ENCODE measurements at places on chromosomes 5 and 9.

DNA sequence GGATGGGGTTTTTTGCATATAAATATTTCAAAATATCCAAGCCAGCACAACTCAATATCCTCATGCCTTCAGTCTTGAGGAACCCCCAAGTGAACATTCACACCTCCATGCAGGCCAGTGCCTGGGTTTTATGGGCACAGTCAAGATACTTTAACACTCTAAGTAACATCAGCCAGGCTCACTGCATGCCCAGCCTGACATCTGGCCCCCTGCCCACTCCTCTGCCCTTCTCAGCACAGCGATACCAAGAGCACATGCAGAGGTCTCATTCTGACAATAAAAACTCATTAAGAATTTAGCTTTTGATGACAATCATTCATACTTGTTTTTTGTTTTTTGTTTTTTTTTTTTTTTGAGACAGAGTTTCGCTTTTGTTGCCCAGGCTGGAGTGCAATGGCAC lies 250.0 kb downstream of the CWC27 start:
- no peak for DNase-seq

DNA sequence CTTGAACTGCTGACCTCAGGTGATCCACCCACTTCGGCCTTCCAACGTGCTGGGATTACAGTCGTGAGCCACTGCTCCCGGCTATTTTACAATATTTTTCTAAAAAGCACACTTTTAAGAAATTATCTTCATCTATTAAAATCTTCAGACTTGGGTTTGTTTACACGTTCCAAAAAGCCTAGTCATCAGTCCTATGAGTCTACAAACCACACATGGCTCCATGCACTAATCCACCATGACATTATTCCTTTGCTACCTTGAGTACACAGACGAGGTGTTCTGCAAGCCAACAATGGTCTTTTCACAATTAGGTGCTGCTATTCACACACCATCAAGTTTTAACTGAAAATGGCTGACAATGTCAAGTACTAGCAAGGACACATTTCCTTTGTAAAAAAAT lies 41.0 kb downstream of the TRPM6 start:
- DNase-seq, result no peak

GRCh38 chr5:170393958-170394357 lies 4.8 kb upstream of the KCNMB1 start:
- DNase-seq, result no peak

DNA sequence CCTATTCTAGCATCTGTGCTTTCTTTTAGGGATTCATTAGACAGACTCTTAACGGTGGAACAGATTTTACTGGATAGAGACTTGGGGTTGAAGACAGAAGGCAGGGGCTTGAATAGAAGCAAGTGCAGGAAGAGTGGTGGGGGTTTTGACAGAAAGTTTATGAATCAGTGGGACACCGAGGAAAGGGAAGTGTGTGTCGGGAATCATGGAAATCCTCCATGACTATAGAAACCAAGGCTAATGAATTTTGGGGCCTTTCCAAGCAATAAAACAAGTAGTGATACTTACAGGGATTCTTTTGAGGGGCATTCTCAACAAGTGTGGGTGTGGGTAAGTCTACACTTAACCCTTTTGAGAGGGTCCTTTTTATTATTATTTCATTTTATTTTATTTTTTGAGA lies 12.8 kb downstream of the BASP1 start:
- no peak for DNase-seq

DNA sequence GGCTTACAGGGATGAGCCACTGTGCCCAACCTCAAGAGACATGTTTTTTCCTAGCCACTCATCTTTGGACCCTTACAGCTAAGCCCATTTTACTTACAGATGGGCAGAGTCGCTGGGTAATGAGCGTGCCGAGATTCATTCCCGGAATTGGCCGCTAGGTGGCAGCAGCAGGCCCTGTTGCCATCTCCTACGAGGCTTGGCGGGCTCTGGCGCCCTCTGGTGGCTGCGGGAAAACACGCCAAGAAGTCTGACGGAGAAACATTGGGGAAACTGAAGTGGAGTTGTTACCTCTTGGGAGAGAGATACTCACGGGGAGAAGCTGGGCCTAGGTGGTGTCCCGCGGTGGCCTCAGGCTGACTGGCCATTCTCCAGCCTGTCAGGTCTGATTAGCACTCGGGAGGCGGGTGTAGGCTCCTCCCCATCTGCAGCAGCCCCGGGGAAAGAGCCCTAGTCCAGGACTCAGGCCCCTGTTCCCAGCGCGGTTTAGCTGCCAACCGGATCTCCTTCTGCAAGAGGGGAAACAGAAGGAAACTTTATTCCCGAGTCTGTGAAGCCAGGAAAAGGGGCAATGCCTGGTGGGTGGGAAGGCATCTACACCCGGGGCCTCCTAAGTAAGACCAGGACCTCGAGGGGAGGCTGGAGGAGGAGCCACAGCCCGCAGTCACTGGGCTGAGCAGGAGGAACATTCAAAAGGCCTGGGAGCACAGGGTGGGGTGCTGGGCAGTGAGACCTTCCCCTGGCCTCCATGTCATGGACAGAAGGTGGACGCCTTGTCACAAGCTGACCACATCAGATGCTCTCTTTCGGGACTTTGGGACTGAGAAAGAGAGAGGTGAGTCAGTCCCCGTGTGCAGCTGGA lies 9.7 kb downstream of the PTGES2 start:
- peak; percentile 98 for DNase-seq

DNA sequence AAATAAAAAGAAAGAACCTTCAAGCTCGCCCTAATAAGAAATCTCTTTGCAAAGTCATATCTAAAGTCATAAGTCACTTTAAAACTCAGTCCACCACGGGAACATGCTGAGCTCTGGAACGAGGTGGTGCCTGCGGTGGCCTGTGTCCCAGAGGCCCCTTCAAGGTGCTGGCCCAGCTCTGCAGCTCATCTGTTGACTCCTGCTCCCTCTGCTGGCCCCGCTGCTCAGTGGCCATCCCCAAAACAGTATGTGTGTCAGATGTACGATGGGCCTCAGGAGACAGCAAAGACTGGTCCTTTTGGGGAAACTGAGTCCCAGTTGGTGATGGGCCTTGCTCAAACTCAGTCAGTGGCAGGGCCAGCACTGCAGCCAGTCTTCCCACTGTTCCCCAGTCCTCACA lies 22.8 kb upstream of the FOXB2 start:
- peak; percentile 24 for DNase-seq

- no peak for DNase-seq
Measured at GRCh38 chr9:72955571-72955970, 2.7 kb upstream of the ALDH1A1 start.

DNA sequence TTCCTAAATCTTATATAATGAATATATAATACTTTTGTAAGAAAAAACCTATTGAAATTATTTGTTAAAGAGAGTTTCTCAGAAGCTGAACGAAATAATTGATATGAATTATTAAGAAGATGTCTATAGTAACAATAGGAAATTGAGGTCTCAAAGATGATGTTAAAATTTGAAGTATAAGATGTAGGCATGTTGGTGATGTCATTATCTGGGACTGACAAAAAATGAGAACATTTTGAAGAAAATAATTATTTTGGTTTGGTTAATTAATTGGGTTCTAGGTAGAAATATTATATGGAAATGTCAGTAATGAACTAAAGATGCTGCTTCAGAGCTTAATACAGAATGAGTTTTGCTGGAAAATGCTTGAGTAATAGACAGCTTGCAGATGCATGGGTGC lies 501.4 kb upstream of the ST8SIA4 start:
- no peak for DNase-seq

DNA sequence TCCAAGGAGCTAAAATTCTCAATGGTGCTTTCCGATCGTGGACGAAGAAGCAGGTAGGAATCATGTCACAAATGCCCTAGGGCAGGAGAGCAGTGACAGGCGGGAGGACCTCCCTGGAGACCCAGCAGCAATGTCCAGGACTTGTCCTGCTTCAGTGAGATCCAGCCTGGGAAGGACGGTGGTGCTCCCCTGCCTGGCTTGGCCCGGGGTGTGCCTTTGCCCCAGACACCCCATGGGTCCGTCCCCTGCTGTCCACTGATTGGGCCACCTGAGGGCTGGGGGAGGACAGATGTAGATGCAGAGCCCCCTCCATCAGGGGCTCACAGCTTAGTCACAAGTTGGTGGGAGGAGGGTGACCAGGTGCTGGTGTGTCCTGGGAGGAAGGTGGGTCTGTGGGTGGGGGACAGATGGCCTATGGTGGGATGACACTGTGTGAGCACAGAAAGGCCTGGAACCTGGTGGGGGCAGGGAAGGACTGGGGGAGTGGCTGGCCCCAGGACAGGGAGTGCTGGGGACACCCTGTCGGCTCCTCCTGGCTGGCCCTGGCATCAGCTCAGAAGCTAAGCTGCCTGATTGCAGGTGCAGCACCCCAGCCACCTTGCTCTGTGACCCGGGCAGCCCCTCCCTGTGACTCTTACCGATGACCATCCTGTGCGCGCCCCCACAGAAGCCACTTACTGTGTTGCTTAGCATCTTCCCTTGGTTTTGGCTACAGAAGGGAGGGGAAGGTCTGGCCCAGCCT lies 82.0 kb downstream of the PHF2 start:
- no peak for DNase-seq

- no peak for DNase-seq
Measured at GRCh38 chr9:73093740-73094379, 57.8 kb upstream of the ANXA1 start.

DNA sequence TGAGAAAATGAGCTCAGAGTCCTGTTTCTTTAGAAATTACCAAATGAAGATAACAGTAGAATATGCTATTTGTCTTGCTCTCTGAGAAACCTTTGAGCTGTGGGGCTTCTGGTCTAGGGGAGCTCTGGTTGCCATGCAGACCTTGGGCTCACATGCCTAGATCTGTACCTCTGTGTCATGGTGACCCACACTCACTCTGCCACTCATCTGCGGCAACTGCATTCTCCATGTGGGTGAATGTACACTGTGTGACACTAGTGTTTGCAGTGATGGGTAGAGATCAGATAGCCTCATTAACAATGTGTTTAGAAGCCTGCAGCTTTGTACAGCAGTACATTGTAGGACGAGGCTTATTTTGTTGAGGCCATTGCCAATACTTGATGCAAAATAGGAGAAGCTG lies 521.2 kb downstream of the CHSY3 start:
- DNase-seq, result no peak

- peak; percentile 78 for DNase-seq
Measured at GRCh38 chr9:131500377-131500776, 2.3 kb upstream of the POMT1 start.

GRCh38 chr9:35954942-35955546 lies 2.9 kb downstream of the OR2S2 start:
- DNase-seq, result peak; percentile 57

- DNase-seq, result no peak
Measured at GRCh38 chr5:34045996-34046395, 3.0 kb upstream of the C1QTNF3 start.

DNA sequence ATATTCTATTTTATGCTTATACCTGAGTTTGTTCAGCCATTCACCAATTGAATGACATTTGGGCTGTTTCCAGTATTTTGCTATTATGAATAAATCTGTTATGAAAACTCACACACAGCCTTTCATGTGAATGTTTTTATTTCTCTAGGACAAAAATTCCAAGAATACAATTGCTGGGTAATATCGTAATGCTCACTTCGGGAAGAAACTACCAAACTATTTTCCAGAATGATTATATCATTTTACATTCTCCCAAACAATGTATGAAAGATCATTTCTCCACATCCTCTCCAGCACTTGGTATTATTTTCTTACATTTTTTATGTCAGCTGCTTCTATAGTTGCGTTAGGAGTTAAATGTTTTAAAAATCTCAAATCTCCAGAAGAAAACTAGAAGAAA lies 58.3 kb upstream of the LHFPL2 start:
- no peak for DNase-seq

- DNase-seq, result peak; percentile 42
Measured at GRCh38 chr9:96618209-96619123, 1.2 kb downstream of the CDC14B start.

DNA sequence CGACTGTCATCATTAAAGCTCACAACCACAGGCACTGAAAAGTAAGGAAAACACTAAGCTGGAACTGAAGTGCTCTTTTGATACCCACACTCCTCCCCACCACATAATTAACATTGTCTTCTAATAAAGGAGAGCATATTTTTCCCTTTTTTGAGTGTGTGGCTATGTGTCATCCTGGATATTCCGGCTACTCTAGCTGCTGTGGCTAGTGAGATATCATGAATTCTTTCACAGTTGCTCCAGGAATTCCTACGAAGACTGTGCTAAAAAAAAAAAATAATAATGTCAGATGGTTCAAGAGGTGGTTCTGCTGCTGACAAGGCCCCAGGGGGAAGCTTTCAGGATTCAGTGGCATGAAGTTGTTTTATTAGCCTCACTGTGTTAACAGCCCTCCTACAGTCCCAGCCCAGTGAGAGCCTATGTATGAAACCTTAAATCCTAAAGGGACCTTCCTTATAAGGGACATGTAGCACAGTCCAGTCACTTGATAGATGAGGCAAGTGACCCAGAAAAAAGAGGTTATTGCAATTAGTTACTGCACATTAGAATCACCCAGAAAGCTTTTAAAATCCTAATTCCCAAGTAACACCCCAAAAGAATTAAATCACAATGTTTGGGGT lies 46.6 kb downstream of the TMEM252 start:
- DNase-seq, result no peak

DNA sequence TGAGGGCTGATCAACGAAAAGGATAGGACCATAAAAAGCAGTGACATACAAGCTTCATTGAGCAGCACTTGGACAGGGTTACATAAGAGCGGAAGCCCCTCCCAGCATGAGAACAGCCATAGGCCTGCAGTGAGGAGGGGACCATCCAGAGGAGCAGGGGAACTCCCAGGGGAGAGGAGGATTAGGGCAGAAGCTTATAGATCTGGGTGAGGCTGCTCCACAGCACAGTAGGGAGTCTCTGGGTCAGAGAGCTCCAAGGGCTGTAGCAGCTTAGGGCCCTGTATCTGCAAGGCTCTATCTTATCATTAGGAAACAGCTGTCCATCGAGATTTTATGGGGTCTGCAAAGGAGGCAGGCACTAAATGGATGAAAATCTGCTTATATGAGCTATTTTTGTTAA lies 186.6 kb downstream of the DOCK8 start:
- no peak for DNase-seq

- no peak for DNase-seq
Measured at GRCh38 chr9:750249-750967, 91.1 kb upstream of the DMRT1 start.

- DNase-seq, result no peak
Measured at GRCh38 chr5:82684165-82684564, 393.0 kb downstream of the TMEM167A start.

- DNase-seq, result no peak
Measured at GRCh38 chr5:73922875-73923557, 297.0 kb downstream of the ARHGEF28 start.

DNA sequence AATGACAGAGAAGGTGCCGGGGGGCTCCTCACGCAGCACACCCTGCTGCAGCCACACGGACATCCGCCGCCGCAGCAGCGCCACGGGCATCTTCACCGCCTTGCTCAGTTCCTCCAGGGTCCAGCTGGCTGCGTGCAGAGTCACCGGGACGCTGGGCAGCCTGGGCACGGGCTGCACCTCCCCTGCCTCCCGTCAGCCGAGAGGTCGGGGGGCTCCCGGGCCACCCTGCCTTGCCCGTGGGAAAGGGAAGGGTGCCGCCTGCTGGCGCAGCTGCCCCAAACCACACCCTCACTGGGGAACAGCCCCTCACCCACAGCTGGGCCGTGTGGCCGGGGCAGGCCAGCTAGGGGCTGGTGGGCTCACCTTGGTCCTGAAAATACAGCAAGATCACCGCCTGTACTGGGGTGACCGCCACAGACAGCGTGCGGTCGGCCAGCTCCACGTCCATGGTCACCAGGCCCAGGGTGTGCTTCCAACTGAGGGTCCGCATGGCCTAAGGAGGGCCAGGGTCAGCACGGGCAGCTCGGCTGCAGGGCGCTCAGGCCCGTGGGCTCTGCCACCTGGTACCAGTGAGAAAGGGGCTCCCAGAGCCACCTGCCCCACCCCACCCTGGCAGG lies 3.6 kb upstream of the TMEM210 start:
- DNase-seq, result no peak

All from stimulated activated CD4-positive, alpha-beta T cell treated with anti-CD3 and anti-CD28 coated beads, Interleukin-15, amount 100 ng/mL, for 24 hours (primary cell).